Activated CD8-positive, alpha-beta T cell treated with anti-CD3 and anti-CD28 coated beads, Interleukin-2, amount 10 ng/mL, durations not matched to agents 7 days and 5 days (primary cell): ENCODE measurements at places on chromosomes 1 and 21.
A peak's percentile ranks its signal among the peaks of the same experiment; 100 is the strongest.

DNA sequence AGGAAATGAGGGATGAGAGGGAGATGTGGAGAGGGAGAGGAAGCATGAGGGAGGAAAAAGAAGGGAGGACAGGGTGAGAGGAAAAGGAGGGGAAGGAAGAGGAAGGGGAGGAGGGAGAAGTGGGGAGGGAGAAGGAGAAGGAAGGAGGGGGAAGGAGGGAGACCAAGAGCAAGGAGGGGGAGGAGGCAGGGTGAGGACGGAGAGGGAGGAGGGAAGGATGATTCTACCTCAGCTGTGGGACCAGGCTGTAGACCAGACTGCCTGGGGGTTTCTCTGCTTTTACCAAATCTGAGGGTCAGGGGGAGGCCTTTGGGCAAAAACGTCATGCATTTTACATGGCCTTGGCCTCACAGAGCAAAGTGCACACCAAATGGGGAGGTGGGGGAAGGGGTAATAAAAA lies 94.5 kb downstream of the KCND3 start:
- DNase-seq: no peak
- H3K27me3 ChIP-seq: peaks cover 5% of the 10 kb centered on the region
- no peaks in the 10 kb centered on the region for H3K4me1 ChIP-seq
- no peak overlapping the region for H3K4me3 ChIP-seq
- no peaks in the 10 kb centered on the region for H3K36me3 ChIP-seq

- H3K4me3 ChIP-seq: no peak overlapping the region
- no peaks in the 10 kb centered on the region for H3K36me3 ChIP-seq
- no peaks in the 10 kb centered on the region for H3K4me1 ChIP-seq
- H3K27ac ChIP-seq: no peak overlapping the region
- no peak for DNase-seq
- H3K27me3 ChIP-seq: no peaks in the 10 kb centered on the region
Observed at GRCh38 chr1:77239311-77239710, 20.1 kb upstream of the PIGK start.

GRCh38 chr1:202056644-202057334 lies 46.4 kb downstream of the ELF3 start:
- H3K4me1 ChIP-seq: no peaks in the 10 kb centered on the region
- DNase-seq: no peak
- H3K4me3 ChIP-seq: no peak overlapping the region
- no peak overlapping the region for H3K27ac ChIP-seq
- H3K36me3 ChIP-seq: no peaks in the 10 kb centered on the region

DNA sequence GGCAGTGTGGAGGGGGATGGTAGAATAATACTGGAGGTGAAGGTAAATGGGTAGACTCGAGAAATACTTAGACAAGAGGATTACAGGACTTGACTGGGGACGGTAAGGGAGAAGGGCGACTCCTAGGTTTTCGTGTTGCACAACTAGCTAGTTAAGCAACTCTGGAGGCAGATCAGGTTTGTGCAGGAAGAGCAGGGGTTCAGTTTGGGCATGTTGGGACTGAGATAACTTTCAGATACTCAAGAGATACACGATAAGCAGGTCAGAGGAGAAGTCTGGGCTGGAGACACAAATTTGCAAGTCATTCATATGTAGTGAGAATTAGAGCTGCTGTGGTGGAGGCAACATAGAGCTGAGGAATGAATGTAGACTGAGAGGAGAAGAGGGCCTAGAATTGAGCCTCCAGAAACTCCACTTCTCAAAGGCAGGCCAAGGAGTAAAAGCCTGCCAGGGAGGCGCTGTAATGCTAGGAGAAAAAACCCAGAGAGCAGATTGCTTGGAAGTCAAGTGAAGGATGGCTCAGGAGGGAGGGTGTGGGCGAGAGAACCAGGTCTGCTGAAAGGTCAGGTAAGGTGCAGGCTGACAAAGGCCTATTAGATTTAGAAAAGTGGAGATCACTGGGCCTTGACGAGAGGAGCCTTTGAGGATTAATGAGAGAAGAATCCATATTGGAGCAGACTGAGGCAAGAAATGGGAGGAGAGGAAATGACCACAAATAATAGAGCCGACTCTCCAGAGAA lies 20.8 kb downstream of the MAB21L3 start:
- DNase-seq: no peak
- H3K4me3 ChIP-seq: no peak overlapping the region
- H3K27me3 ChIP-seq: peaks cover 8% of the 10 kb centered on the region
- H3K4me1 ChIP-seq: peaks cover 31% of the 10 kb centered on the region

- peaks cover 2% of the 10 kb centered on the region for H3K4me1 ChIP-seq
- no peak overlapping the region for H3K4me3 ChIP-seq
- H3K27me3 ChIP-seq: peaks cover 55% of the 10 kb centered on the region
- H3K27ac ChIP-seq: no peak overlapping the region
Observed at GRCh38 chr1:43147625-43148327, 24.3 kb downstream of the EBNA1BP2 start.

GRCh38 chr1:143698016-143698415 lies 273.8 kb downstream of the FAM72C start:
- no peaks in the 10 kb centered on the region for H3K4me1 ChIP-seq
- H3K27me3 ChIP-seq: peaks cover 42% of the 10 kb centered on the region
- H3K36me3 ChIP-seq: peaks cover 7% of the 10 kb centered on the region
- no peak for DNase-seq
- H3K4me3 ChIP-seq: no peak overlapping the region

- H3K4me3 ChIP-seq: no peak overlapping the region
- peaks cover 2% of the 10 kb centered on the region for H3K27me3 ChIP-seq
- no peaks in the 10 kb centered on the region for H3K36me3 ChIP-seq
Observed at GRCh38 chr1:17251701-17252376, 2.9 kb downstream of the PADI3 start.

GRCh38 chr1:202223121-202223860 lies 29.7 kb downstream of the LGR6 start:
- no peak overlapping the region for H3K4me3 ChIP-seq
- H3K4me1 ChIP-seq: peaks cover 15% of the 10 kb centered on the region
- DNase-seq: no peak
- H3K27me3 ChIP-seq: peaks cover 22% of the 10 kb centered on the region

DNA sequence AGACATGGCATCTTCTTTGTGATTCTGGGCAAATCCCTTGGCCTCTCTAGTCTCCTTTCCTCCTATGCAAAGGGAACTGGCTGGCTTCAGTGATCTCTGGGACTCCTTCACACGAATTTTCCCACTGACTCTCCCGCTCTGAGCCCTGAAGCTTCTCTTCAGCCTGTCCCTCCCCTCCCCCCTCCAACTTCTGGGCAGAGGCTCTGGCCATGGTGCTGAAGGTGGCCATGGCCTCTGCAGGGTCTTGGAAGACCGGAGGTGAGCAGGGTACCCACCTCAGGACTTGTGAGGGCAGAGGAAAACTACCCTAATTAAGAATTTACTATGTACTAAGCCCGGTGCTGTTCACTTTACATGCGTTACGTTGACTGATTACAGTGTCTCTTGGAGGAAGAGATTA lies 29.4 kb upstream of the POU3F1 start:
- H3K36me3 ChIP-seq: no peaks in the 10 kb centered on the region
- DNase-seq: no peak
- no peaks in the 10 kb centered on the region for H3K4me1 ChIP-seq
- no peak overlapping the region for H3K4me3 ChIP-seq
- no peaks in the 10 kb centered on the region for H3K27me3 ChIP-seq

- no peak for DNase-seq
- no peak overlapping the region for H3K4me3 ChIP-seq
- no peak overlapping the region for H3K27ac ChIP-seq
- H3K36me3 ChIP-seq: no peaks in the 10 kb centered on the region
- H3K27me3 ChIP-seq: no peaks in the 10 kb centered on the region
Observed at GRCh38 chr1:59523745-59524450, 227.0 kb downstream of the FGGY start.

DNA sequence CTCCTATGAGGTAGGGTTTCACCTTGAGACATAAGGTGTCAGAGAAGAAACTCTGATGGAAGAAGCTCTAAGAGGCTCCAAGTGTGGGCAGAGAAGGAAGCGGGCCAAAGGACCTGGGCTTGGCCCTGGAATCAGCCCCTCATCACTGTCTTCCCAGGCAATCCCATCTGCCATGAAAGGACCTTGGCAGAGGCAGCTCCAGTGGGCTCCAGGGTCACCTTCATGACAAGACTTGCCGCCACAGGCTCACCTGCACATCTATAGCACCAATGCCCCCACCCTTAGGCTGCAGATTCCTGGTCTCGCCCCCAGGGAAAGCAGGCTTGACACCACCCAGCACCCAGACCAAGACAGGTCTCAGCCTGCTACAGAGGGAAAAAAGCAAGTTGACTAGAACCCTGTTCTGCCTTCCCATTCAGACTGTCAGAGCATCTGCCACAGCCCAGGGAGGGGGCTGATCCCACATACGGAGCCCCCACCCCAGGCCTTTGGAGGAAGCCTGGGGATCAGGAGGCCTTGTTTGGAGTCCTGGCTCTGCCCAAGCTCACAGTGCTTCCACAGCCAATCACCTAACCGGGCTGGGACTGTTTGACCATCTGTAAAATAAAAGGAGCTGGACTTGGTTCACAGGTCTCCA lies 490 bp upstream of the FAM110D start:
- H3K4me1 ChIP-seq: peaks cover 11% of the 10 kb centered on the region
- no peak overlapping the region for H3K27ac ChIP-seq
- H3K36me3 ChIP-seq: no peaks in the 10 kb centered on the region
- no peak for DNase-seq
- peaks cover 35% of the 10 kb centered on the region for H3K27me3 ChIP-seq

GRCh38 chr1:241131636-241132194 lies 225.3 kb downstream of the RGS7 start:
- no peaks in the 10 kb centered on the region for H3K4me1 ChIP-seq
- H3K27me3 ChIP-seq: no peaks in the 10 kb centered on the region
- DNase-seq: no peak
- H3K36me3 ChIP-seq: no peaks in the 10 kb centered on the region

DNA sequence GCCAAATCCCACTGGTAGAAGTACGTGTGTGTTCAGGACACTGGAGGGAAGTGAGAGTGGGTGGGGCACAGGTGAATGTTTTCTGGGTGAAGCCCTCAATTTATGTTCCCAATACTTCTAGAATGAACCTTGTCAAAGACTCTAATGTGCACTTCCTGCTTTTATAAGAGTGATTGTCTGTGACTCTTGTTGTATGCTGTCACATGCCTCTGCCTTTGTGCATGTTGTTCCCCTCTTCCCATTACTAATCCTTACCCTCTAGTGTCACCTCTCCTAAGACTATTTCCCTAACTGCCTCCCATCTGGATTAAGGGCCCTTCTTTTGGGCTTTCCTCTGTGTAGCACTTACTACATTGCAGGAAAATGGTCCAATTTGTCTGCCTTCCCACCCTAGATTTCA lies 2.5 kb upstream of the LINGO4 start:
- no peak overlapping the region for H3K27ac ChIP-seq
- no peak overlapping the region for H3K4me3 ChIP-seq

- peak overlapping the region; percentile 99 for H3K4me3 ChIP-seq
- peaks cover 17% of the 10 kb centered on the region for H3K4me1 ChIP-seq
- no peak for DNase-seq
- peaks cover 57% of the 10 kb centered on the region for H3K36me3 ChIP-seq
- H3K27ac ChIP-seq: peak overlapping the region; percentile 100
Observed at GRCh38 chr1:204409836-204410687, 1.6 kb downstream of the PPP1R15B start.

DNA sequence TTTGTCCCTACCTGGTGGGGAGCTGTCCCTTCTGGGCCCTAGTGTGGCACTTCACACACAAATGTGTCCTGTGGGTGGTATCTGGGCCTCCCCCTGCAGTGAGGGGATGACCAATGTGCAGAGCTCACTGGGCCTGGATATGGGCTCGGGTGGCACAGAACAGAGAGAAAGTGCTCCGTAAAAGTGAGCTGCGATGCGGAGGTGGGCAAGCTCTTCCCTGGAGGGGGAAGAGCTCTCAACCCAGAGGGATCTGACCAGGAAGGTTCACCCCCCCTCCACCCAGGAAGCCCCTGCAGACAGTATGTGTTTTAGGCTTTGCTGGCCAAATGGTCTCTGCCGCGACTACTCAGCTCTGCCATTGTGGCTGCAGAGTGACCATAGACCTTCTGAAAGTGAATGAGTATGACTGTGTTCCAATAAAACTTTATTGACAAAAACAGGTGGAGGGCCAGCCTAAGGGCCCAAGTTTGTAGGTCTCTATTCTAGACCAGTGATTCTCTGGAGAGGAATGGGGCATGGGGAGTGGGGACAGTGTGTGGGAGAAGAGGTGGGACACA lies 8.6 kb upstream of the ITGB2 start:
- H3K27ac ChIP-seq: peak overlapping the region; percentile 86
- DNase-seq: no peak
- H3K4me1 ChIP-seq: peaks cover 75% of the 10 kb centered on the region
- peaks cover 9% of the 10 kb centered on the region for H3K36me3 ChIP-seq

DNA sequence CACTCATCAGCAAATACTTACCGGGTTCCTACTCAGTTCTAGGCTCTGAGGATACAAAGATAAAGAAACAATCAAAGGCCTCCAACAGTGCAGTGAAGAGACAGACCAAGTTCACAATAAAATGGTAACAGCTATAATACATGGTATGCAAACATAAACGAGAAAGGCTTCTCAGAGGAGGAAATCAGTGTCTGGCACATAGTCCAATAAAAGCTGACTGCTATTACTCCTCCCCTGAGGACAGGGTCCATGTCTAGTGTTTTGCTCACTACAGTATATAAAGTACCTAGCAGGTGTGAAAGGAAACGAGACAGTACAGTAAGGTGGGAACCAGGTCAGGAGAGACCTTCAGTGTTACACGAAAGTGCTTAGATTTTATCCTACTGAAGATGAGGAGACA lies 4.3 kb downstream of the RBM34 start:
- H3K27ac ChIP-seq: no peak overlapping the region
- H3K27me3 ChIP-seq: no peaks in the 10 kb centered on the region
- H3K4me1 ChIP-seq: peaks cover 11% of the 10 kb centered on the region
- H3K36me3 ChIP-seq: peaks cover 39% of the 10 kb centered on the region
- no peak for DNase-seq
- H3K4me3 ChIP-seq: no peak overlapping the region

- peaks cover 4% of the 10 kb centered on the region for H3K27me3 ChIP-seq
- H3K4me1 ChIP-seq: peaks cover 20% of the 10 kb centered on the region
- peaks cover 3% of the 10 kb centered on the region for H3K36me3 ChIP-seq
- H3K27ac ChIP-seq: no peak overlapping the region
Observed at GRCh38 chr21:34031835-34032370, 41.5 kb upstream of the MRPS6 start.
